ENCODE measurements at places on chromosomes 3 and 15.

DNA sequence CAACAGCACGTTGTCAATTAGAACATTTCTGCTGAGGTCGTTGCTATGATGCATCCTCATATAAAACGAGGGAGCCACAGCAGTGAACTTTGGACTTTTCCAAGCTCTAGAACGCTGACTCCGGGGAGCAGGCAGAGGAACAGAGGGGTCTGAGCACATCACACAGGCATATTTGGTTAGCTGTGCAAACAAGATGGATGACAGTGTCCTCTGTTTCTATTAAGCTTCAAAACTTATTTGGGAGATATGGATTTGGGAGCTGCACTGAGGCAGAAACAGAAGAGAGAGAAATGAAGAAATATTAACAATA is 278.0 kb upstream of the TBL1XR1 start:
- no peak for DNase-seq

DNA sequence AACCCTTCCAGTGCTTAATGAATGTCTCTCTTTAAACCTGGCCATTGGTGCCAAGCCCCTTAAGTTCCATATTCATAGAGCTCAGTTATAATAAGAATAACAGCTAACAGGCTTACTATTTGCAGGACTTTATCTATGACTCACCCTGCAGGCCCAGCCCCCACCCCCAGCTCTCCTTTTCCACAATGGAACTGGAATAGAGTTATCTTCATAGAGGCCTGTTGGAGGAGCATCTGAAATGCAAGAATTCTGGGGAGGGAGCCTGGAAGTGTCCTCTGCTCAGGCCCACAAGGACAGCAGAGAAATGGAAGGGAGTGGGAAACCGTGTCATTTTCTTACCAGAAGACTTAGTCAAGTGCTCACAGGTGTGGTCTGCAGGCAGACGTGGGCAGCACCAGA is 52.8 kb downstream of the SEMA5B start:
- no peak for DNase-seq

DNA sequence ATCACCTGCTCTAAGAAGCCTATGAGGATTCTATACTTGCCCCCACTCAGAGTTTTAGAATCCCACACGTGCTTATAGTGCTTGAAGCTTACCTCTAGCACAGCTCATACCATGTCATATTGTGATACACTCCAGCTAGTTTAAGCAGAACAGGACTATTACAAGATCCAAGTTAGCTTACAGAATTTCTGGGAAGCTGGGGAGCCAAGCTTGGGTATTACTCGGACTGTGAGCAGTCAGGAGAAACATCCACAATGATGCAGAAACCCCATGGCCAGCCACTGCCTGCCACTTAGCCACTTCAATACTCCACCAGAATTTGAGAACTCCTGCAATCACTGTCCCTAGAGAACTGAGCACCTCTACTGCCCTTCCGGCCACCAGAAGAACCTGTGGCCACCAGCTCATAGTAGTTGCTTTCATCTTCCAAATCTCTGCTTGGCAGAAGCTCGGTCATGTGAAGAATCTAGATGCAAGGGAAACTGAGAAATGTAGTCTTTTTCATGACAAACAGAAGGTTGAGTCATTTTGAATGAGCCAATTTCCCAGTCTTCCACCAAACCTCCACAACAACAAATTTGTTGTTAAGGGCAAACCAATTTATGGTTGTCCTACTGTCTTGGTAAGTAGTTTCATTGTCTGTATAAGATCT is 27.7 kb upstream of the SSR3 start:
- no peak for DNase-seq

DNA sequence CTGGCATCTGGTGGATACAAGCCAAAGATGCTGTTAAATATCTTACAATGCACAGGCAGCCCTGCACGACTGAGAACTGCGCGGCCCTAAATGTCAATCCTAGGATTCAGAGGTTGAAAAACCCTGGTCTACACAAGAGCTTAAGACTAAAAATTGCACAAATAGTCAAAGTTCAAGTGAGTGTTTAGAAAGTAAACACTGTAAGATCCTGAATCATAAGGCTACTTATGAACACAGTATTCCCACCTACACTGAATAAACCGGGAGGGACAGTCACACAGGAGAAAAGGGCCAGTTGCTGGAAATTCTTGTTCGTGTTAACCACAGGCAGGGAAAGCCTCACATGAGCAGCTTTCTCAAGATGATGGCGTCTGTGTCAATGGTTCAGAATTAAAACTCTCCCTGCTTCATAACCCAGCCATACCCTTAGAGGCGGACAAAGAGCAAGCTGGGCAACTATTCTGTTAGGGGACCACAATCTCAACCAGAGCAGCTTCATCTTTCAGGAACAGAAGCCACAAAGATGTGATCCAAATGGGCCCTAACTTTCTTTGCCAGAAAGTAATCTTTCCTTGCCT is 37.7 kb downstream of the LRIG1 start:
- no peak for DNase-seq

GRCh38 chr3:192169332-192169915 is 557.9 kb downstream of the FGF12 start:
- DNase-seq, result no peak

DNA sequence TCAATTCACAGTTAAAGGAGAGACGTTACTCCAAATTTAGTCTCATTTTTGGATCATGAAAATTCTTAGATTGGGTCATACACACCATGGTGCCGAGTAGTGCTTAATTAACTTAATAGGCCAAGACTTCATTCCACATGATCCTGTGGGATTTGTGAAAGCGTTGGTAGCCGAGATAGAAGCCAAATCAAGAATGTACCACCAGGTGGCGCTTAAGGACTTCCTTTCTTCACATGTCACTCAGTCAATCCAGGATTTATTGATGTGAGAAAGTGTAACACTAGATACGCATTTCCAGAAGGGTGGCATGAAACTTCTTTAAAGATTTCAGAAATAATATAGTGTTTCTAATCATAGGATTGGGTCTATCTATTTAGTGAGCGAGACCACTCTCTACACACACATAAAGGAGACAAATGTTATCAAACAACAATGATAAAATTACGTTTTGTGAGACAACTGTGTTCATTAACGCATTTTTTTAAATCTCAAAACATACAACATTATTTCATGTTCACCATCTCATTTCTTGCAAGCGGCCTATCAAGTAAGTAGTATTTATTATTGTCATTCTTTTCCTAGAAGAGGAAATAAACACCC is 436.1 kb downstream of the CHL1 start:
- no peak for DNase-seq

GRCh38 chr15:74197176-74197965 is 5.2 kb downstream of the STRA6 start:
- no peak for DNase-seq
